ENCODE measurements at places on chromosomes 3 and 15.

- DNase-seq, result no peak
Measured at GRCh38 chr15:88399021-88399685, 68.0 kb downstream of the MRPL46 start.

DNA sequence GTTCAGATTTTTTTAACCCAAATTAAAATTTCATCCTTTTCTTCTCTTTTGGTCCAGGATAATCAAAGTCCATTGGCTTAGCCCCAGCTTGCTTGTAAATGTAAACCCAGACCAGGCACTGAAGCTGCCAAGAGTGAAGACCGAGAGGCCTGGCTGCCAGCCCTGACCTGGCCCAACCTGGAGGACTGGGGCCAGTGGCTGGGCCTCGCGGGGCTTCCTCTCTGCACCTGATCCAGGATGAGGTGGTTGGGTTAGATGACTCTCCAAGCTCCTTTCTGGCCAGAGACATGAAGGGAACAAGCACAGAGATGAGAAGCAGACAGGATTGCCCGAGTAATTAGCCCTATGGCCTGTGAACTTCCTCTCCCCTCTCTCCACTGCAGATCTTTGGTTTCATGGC is 50.6 kb downstream of the CMTM6 start:
- DNase-seq, result no peak

- DNase-seq, result no peak
Measured at GRCh38 chr15:61759639-61760038, 300.6 kb downstream of the VPS13C start.

DNA sequence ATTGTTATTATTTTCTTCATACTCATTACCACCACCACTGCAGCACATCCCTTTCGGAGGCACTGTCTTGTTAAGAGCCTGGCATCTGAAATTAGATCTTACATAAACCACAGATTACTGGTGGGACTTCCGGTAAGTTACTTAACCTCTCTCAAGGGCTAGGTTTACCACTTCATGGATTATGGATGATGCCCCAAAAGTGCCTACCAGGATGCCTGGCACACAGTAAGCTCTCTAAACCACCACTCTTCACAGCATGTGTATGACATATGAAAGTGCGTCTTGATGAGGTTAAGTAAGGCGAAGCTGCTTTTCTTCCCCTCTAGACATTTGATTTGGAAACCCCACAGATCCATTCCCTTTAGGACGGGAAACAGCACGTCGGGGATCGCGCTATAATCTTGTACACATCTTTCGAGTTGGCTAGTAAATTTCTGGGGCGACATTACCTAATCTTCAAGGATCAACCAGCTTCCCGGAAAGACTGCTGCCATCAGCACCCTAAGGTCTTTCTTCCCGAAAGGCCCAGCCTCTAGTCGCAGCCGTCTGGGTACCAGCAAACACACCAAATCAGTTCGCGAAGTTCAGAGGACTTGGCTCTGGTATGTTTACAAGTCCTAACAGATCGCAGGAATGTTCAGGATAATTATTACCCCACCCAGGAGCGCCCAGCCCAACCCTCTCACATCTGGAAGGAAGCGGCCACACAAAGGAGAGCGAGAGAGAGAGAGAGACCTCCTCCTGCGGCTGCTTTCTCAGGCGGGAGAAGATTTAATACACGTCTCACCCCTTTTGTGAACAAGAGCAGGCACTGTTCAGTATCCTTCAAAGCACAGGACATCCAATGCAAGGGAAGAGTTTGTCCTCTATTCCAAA is 155.1 kb upstream of the FRMD4B start:
- DNase-seq, result no peak

GRCh38 chr15:100863796-100864267 is 15.8 kb upstream of the ALDH1A3 start:
- DNase-seq, result no peak

DNA sequence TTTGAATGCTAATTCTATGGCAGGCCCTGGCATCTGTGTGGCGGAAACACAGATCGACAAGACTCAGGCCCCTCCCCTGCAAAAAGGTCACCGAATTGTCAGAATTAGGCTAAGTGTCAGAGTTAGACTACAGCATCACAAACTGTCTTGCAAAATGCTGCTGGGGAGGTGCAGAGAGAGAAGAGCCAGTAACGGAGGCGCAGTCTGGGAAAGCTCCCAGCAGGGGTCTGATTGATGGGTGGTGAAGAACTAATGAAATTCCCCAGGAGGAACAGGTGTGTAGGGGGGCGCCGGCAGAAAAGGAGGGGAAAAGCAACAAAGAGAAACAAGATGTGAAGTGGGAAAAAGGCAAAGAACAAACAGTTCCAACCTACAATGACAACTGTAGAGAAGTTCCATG is 72.7 kb upstream of the TAMM41 start:
- DNase-seq, result peak; percentile 24

GRCh38 chr15:88624156-88624970 is 3.2 kb downstream of the AEN start:
- no peak for DNase-seq

DNA sequence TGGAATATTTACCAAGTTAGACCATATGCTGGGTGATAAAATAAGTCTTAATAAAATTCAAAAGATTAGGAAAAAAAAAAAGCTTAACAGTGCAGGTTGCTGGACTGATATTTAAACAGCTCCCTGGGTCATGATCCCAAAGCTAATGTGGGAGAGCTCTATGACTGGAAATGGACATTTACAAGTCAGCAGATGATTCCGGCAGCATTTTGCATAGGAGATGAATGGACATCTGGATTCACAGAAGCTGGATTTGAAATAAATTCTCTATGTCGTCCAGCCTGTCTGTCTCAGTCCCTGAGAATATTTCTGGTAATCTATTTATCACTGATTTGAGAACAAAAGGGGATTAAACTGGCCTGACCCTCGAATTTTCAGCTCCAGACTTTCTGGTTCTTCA is 52.3 kb upstream of the KLHL25 start:
- DNase-seq, result no peak

- DNase-seq, result no peak
Measured at GRCh38 chr3:174247687-174248152, 611.4 kb upstream of the NAALADL2 start.

DNA sequence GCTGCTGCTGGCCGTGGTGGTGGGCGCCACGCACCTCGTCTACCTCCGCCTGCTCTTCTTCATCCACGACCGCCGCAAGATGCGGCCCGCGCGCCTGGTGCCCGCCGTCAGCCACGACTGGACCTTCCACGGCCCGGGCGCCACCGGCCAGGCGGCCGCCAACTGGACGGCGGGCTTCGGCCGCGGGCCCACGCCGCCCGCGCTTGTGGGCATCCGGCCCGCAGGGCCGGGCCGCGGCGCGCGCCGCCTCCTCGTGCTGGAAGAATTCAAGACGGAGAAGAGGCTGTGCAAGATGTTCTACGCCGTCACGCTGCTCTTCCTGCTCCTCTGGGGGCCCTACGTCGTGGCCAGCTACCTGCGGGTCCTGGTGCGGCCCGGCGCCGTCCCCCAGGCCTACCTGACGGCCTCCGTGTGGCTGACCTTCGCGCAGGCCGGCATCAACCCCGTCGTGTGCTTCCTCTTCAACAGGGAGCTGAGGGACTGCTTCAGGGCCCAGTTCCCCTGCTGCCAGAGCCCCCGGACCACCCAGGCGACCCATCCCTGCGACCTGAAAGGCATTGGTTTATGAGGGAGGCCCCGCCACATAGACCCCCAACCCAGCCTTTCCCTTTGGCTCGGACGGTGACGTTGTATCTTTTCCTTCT is 1.1 kb downstream of the GPR27 start:
- DNase-seq, result no peak

DNA sequence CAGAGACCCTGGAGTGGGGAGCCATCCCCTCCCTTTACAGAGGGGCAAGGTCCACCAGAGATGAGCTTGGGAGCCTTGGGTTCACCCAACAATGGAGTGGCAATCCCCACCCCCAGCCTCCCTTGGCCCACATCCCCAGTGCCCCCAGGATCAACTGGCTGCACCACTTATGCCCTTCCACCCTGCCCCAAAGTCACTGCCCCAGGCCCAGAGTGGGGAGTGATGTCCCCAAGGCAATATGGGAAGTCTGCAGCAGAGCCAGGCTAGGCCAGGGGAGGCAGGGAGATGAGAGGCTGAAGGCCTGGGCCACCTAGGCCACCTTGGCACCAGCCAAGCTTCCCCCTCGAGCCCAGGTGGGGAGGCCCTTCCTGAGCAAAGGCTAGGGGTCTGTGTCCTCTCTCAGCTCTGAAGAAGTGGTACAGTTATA is 145.5 kb downstream of the SMAD6 start:
- DNase-seq, result no peak

- no peak for DNase-seq
Measured at GRCh38 chr15:67407786-67408185, 113.1 kb upstream of the C15orf61 start.

DNA sequence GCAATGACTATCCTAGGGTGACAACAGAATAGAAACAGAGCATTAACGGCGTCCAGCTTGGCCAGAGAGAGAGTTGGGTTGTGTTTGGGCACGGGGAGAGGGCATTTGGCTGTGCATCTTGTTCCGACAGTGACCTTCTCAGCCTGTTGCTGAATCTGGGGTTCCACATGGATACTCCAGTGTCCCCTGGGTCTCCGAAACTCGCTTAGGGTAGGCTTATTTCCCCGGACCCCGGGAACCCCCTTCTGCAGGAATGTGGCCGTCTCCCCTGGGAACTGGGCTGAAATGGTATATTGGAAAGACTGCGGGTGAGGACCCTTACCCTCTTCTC is 7.9 kb downstream of the SHOX2 start:
- no peak for DNase-seq

- no peak for DNase-seq
Measured at GRCh38 chr15:44719293-44719999, 8.1 kb downstream of the B2M start.

- DNase-seq, result no peak
Measured at GRCh38 chr3:186362988-186363387, 954 bp upstream of the DGKG start.

DNA sequence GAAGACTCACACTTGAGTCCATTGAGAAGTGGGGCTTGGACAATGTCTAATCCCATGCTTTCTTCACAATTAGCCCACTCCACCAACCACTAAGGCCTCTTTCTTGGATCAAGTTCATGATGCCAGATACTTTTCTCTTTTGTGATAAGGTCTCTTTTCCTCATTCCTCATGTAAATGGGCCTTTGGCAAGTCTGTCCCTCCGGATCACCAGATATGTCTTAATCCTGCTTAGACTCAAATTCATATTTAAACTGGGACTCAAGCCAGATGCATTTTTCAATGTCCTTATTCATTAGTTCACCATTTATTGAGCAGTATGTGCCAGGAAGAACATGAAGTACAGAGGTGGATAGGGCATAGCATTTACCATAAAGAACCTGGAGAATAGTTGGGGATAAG is 671.1 kb downstream of the TBL1XR1 start:
- no peak for DNase-seq

DNA sequence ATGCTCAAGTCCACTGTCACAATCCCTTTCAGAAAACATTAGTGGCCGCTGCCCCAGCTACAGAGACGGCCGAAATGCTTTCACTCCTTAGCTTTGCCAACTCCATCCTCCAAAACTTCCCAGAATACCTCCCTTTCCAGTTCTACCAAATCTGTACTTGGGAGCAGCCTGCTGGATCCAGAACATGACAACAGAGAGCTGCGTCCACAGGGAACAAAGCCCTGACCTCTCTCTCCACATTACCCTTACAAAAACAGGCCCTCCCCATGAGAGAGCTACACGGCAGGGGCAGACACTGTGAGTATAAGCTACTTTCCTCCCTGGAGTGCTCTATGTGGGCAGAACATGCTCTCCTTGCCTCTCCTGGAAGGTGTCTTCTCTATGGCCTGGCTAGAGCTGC is 6.3 kb downstream of the RBM15B start:
- DNase-seq, result no peak

- no peak for DNase-seq
Measured at GRCh38 chr15:62462268-62462667, 297.2 kb upstream of the C2CD4B start.

- no peak for DNase-seq
Measured at GRCh38 chr3:106421909-106422308, 553.1 kb upstream of the CBLB start.

DNA sequence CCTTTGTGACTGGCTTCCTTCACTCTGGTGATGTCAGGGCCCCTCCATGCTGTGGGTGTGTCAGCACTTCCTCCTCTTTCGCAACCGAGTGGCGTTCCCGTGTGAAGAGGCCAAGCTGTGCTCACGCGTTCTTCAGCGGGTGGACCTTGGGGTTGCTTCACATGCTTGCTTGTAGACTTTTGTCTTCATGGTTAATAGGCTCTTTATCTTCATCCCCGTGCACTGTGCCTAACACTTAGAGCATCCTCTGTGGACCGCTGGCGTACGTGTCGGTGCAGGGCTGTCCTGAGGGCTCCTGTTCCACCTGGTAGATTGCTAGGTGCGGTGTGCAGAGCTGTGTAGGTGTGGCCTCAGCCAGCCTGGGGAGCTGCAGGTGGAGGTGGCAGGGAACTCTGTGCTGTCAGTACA is 182.3 kb downstream of the OR4M2 start:
- DNase-seq, result no peak

GRCh38 chr15:31046759-31047359 is 54.7 kb downstream of the TRPM1 start:
- no peak for DNase-seq

DNA sequence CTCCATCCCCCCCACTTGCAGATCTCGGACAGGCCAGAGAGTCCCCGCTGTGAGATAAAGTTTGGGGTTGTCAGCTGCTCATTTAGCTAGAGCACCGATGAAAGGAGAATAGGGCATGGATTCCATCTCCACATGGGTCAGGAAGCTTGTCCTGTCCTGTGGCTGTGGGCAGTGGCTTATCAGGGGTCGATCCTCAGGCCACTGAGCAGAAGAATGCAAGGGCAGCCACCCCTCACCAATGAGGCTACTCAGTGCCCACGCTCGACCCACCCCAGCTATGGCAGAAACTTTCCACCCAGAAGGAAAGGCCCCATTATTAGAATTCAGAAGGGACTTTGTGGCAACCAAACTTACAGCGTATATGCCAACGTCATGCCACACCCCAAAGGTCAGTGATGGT is 43.3 kb downstream of the CPN2 start:
- no peak for DNase-seq

- DNase-seq, result no peak
Measured at GRCh38 chr3:49134471-49135265, 1.8 kb upstream of the LAMB2 start.

GRCh38 chr15:70142322-70143191 is 44.8 kb upstream of the TLE3 start:
- DNase-seq, result no peak

GRCh38 chr3:42660898-42661297 is 7.4 kb downstream of the ZBTB47 start:
- DNase-seq, result no peak

GRCh38 chr3:31321620-31322019 is 211.1 kb upstream of the STT3B start:
- no peak for DNase-seq

- DNase-seq, result no peak
Measured at GRCh38 chr3:5191555-5192304, 4.2 kb downstream of the EDEM1 start.

GRCh38 chr3:181578743-181579142 is 133.0 kb upstream of the SOX2 start:
- no peak for DNase-seq

GRCh38 chr3:16482194-16482769 is 31.2 kb downstream of the RFTN1 start:
- no peak for DNase-seq

- no peak for DNase-seq
Measured at GRCh38 chr3:162738784-162739183, 1242.2 kb downstream of the OTOL1 start.

- no peak for DNase-seq
Measured at GRCh38 chr3:133444423-133444774, 44.5 kb downstream of the BFSP2 start.

GRCh38 chr3:99134986-99135385 is 233.5 kb upstream of the DCBLD2 start:
- DNase-seq, result no peak
